Liver (tissue), 10 donors: ENCODE measurements at places on chromosomes 7 and 10. TPM values are rescaled to one million over a fixed set of nuclear protein-coding genes. Genes with fewer than 3 reads are reported as not detected.

Gene STRIP2
- 0.19 TPM for polyA plus RNA-seq

Gene MRC1
- polyA plus RNA-seq = 9.2 TPM

DNA sequence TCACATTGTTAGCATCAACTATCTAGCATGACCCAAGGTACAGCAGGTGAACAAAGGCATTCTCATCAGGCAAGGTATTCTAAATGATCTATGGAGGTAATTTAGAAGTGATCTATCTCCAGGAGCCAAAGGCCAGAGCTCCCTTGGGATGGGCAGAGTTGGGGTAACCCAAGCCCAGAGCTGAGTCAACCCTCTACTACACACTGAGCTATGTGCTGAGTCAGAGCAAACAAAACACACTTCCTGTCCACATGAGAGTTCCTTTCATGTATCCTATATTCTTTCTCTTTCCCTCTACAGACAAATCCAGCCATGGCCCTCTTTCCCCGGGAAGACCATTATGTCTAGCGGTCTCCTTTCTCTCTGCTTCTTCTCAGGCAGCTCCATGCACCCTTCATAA is 68.2 kb upstream of the AGK start:
- no peak overlapping the region for H3K4me3 ChIP-seq
- H3K27me3 ChIP-seq = no peaks in the 10 kb centered on the region
- H3K27ac ChIP-seq = no peak overlapping the region
- no peaks in the 10 kb centered on the region for H3K4me1 ChIP-seq
- no peak for DNase-seq
- no peaks in the 10 kb centered on the region for H3K36me3 ChIP-seq

DNA sequence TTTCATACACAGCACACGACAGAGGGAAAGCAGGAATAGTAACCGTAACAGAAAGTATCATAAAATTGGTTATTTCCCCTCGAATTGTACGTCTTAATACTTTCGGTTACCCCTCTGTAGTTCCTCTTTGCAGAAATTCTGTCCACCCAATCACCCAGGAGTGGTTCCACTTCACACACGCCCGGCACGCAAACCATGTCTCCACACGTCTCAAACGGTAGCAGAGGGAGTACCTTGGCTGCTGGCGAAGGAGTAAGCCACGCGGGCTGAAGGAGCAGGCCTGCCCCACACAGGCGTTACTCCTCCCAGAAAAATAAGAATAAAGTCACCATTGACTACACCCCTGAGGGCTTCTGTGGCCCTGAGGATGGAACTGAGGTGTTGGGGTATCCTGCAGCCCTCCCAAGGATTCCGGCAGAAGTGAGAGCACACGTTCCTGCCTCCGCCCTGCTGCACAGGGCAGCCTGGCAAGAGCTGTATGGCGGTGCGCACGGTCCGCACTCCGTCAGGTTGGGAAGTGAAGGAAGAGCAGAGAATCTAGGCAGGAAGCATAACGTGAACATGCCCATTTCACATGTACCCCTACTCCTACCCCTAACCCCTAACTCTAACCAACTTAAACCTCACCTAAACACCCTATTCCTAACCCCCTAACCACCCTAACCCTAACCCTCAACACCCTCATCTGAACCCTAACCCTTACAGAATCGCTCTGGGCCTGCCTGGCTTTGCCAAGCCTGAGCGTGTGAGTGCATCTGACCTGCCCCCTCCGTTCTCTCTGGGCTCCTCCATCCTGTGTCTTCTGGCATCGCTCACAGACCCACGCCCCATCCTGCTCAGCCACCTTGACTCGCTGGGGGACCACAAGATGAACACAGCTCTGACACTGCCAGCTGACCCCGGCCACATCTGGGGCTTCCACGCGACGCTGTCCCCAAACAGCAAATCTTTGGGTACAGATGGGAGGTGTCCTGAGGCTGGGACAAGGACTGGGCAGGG is 18.2 kb downstream of the GPR146 start:
- peaks cover 8% of the 10 kb centered on the region for H3K4me1 ChIP-seq
- no peaks in the 10 kb centered on the region for H3K36me3 ChIP-seq
- H3K4me3 ChIP-seq = no peak overlapping the region
- no peak overlapping the region for H3K27ac ChIP-seq
- no peak for DNase-seq

DNA sequence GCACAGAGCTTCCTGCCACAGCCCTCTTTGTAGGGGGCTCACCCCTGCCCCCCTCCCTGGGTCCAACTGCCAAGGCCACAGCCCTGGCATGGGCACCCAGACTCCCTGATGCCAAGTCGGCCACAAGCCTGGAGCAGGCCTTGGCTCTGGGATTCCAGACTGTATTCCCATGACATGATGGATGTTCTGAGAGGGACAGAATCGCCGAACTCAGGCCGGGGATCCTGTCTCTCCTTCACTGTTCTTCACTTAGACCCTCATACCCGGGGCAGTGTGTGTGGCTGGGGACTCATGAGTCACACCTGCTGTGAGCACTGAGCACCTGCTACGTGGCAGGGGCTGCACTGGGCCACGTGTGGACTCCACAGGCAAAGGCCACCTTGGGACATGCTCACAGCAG is 7.9 kb downstream of the CALML5 start:
- peaks cover 10% of the 10 kb centered on the region for H3K4me1 ChIP-seq
- no peak overlapping the region for H3K4me3 ChIP-seq
- H3K36me3 ChIP-seq = no peaks in the 10 kb centered on the region
- no peak for DNase-seq

GRCh38 chr10:86652361-86653202 is 1.8 kb upstream of the OPN4 start:
- no peak for DNase-seq
- H3K27ac ChIP-seq = no peak overlapping the region
- H3K4me3 ChIP-seq = no peak overlapping the region

GRCh38 chr10:110746254-110746826 is 102.2 kb downstream of the RBM20 start:
- no peaks in the 10 kb centered on the region for H3K36me3 ChIP-seq
- H3K27ac ChIP-seq = no peak overlapping the region
- DNase-seq = peak; percentile 61
- no peaks in the 10 kb centered on the region for H3K4me1 ChIP-seq

DNA sequence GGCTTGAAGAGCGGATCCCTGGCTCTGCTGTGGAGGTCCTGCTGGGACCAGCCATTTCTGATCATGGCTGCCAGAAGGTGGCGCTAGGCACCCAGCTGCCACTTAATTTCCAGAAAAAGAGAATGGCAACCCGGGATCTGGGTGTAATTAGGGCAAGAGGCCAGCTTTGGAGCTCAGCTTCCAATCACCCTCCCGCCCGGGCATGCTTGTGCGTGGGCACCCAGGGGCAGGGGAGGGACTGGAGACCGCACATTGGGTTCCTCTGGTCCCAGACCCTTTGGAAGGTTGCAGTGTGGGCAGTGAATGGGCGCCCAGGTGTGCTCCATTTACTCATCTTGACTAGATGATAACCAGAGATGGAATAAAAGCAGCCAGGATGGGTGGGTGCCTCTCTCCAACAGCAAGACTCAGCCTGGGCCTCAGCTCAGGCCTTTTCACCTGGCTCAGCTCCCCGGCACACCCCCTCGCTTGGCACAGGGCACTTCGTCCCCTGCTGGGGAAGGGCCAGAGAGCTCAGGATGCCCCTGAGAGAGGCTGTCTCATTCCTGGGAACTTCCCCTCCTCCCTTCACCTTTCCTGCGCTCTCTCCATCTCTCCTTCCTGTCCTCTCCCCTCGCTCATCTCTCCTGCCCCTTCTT is 14.7 kb downstream of the FAM241B start:
- no peaks in the 10 kb centered on the region for H3K36me3 ChIP-seq
- no peak overlapping the region for H3K4me3 ChIP-seq
- no peak overlapping the region for H3K27ac ChIP-seq
- DNase-seq = peak; percentile 67
- H3K4me1 ChIP-seq = no peaks in the 10 kb centered on the region

DNA sequence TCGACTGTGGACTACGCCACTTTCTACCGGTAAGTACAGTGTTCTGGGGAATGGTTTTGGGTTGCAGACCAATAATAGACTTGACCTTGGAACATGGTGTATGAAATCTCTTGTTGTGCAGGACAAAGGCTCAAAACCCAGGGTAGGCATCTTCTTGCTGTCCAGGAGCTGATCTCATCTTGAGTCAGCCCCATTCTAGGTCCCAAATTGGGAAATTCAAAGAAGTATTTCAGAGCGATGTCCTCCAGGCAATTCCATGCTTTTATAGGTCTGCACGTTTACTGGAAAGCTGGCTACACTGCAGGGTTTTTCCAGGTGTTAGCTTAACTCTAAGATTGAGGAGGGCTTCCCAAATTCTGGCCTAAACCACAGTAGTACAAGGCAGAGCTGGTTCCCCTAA is 180.7 kb downstream of the BMPER start:
- no peak overlapping the region for H3K4me3 ChIP-seq
- no peaks in the 10 kb centered on the region for H3K4me1 ChIP-seq
- H3K27ac ChIP-seq = no peak overlapping the region

DNA sequence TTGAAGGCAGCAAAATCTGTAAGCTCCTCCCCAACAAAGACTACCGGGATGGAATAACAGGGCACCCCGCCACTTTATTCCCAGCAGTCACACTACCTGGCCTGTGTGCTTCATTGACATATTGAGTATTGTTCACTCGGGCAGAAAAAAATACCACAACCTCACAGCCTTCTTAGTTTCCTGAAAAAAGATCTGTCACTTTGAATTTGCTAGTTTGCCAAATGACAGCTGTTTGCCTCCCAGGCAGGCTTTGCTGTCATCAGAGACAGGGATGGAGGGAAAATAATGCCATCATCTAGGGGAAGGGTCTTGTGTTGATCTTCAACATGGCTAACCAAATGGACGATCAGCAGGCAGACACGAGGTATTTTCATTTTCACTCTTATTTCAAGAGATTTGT is 26.9 kb downstream of the BMPER start:
- DNase-seq = no peak
- H3K36me3 ChIP-seq = no peaks in the 10 kb centered on the region
- H3K27ac ChIP-seq = no peak overlapping the region

DNA sequence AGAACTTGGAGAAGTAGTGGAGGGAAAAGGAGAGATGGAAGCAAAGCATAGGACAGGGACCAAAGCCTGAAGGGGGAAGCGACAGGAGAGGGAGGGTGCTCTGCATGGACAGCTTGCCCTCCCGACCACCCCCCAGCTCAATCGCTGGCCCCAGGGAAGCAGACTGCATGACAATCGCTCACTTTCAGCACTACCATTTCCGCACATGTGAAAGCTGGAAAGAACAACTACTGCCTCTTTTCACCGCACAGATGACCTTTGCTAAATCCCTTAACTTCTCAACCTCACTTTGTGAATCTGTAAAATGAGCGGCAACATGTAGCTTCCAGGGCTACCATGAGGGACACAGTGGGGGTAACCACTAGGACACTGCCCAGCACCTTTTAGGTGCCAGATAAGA is 17.1 kb downstream of the VOPP1 start:
- no peak overlapping the region for H3K27ac ChIP-seq
- no peak overlapping the region for H3K4me3 ChIP-seq
- no peaks in the 10 kb centered on the region for H3K27me3 ChIP-seq
- H3K4me1 ChIP-seq = no peaks in the 10 kb centered on the region

DNA sequence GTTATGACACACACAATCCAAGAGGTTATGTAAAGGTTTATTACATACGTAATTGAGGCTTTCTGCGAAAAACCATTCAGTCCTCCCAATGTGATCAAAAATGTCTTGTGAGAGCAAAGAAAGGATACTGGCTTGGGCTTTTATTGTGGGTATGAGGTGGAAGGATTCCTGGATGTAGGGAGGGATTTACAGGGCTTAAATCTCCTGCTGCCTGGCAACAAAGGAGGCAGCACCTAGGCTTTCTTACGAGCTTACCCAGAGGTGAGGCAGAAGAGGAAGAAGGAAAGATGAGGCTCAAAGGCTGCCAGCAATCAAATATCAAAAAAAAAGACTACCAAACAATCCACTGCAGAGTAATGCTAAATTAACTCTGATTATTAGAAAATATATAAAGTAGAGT is 1149.5 kb upstream of the POT1 start:
- no peaks in the 10 kb centered on the region for H3K27me3 ChIP-seq
- no peak for DNase-seq
- no peak overlapping the region for H3K4me3 ChIP-seq
- H3K27ac ChIP-seq = no peak overlapping the region
- H3K4me1 ChIP-seq = no peaks in the 10 kb centered on the region
- H3K36me3 ChIP-seq = no peaks in the 10 kb centered on the region
